ENCODE measurements at places on chromosomes 11 and 22. TPM values are rescaled to one million over a fixed set of nuclear protein-coding genes. Genes with fewer than 3 reads are reported as not detected.

ZNHIT2 gene
- 14.3 TPM for total RNA-seq

IL18 gene
- total RNA-seq: 40.7 TPM

JRKL gene
- 18.7 TPM for total RNA-seq

OR52N4 gene
- total RNA-seq: 0.89 TPM

P2RY6 gene
- total RNA-seq: not detected

KLHL35 gene
- total RNA-seq: 6.8 TPM

All from upper lobe of left lung (tissue), 6 donors.